NCI-H446 (cell line): ENCODE measurements at places on chromosomes 1 and 21.

DNA sequence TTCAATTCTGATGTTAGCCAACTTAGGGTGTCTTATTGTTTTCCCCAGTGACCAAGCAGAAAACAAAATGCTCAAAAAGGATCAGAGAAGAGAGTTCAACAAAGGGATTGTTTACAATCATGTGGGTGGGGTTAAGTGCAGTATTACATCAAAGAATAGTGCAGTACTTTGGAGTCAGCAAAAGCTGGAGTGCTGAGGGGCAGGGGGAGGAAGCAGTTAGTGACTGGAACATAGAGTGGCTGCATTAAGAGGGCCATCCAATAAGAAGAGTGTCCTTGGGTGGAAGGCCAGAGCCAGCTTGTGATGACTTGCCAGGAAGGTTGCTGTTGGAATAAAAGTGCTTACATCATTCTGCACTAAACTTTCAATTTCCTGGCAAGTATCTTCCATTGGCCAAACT lies 175.5 kb downstream of the CYYR1 start:
- DNase-seq, result no peak

DNA sequence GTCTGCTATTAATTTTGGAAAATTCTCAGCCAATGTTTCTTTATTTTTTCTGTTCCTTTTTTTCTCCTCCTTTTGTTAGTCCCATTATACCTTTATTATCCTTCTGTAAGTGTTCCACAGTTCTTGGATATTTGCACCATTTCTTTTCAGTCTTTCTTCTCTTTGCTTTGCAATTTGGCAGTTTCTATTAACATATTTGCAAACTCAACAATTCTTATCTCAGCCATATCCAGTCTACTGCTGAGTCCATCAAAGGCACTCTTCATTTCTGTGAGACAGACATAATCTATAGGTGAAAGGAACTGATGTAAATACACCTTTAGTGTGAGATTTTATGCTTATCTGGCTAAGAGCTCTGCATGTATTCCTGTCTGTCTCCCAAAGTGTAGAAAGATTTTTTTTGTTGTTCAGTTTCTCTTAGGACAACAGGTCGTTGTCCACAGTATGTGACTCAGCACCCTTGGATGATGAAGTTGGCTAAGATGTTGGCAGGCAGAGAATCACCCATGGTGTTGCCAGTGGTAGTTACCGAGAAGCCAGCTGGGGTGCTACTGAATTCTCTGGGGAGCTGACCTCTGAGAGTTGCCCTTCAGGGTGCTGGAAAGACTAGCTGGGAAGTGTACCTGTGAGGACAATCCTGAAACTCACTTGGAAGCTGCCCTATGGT lies 38.4 kb downstream of the LEPR start:
- DNase-seq, result no peak

GRCh38 chr21:31459457-31459856 lies 115.4 kb upstream of the TIAM1 start:
- no peak for DNase-seq

- DNase-seq, result no peak
Observed at GRCh38 chr1:154416471-154417337, 11.6 kb downstream of the IL6R start.

GRCh38 chr1:11594222-11594621 lies 60.0 kb downstream of the FBXO2 start:
- no peak for DNase-seq

GRCh38 chr1:219580009-219580676 lies 32.8 kb downstream of the ZC3H11B start:
- no peak for DNase-seq

DNA sequence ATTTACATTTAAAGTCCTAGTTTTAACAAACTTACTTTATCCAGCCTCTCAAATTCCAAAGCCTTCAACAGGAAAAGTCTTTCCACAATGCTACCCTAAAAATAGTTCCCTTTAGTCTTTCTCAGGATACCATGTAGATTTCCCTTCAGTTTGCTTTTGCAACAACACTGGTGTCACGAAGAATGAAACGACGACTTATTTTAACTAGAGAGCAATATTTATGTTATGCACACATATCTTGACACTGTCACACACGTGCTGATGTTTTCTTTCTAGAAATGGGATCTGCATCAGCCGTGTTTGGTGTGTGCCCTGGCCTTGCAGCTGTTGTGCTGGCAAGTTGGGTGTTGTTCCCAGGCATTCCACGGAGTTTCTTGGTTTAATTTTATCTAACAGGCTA lies 75.5 kb downstream of the SIPA1L2 start:
- DNase-seq, result no peak

DNA sequence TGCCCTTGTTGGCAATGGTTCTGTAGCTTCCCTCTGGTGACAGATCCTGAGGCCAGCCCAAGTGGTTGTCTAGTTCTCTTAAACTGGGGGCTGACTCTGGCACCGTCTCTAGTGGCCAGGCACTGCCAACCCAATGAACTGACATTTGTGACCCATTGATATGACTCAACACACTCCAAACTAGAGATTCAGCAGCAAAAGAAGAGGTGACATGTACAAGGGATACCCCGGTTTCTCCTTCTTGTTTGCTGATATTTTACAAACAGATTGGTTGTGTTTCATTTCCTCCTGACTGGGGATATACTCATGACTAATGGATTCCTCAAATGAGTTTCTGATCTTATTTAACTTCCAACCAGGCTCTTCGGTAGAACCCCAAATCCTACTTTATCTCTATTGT lies 65.9 kb upstream of the DNAJC6 start:
- no peak for DNase-seq

GRCh38 chr1:33256221-33256470 lies 146 bp upstream of the ZNF362 start:
- DNase-seq, result no peak

DNA sequence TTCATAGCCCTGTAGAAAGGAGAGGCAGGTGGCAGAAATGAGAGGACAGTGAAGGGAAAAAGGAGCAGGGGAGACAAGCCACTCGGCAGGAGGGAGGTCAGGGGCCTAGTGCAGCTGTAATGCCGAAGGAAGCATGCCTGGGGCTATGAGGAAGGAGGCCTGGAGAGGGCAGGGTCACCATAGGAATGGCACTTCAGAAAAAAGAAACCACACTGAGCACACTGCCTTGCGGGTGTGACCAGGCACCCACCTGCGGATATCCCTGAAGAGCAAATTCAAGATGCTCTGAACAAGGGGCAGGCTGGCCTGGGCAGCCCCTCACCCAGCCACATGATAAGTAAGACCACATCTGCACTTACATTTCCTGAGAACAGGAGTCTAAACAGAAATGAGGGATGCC lies 104.7 kb downstream of the JAK1 start:
- no peak for DNase-seq

DNA sequence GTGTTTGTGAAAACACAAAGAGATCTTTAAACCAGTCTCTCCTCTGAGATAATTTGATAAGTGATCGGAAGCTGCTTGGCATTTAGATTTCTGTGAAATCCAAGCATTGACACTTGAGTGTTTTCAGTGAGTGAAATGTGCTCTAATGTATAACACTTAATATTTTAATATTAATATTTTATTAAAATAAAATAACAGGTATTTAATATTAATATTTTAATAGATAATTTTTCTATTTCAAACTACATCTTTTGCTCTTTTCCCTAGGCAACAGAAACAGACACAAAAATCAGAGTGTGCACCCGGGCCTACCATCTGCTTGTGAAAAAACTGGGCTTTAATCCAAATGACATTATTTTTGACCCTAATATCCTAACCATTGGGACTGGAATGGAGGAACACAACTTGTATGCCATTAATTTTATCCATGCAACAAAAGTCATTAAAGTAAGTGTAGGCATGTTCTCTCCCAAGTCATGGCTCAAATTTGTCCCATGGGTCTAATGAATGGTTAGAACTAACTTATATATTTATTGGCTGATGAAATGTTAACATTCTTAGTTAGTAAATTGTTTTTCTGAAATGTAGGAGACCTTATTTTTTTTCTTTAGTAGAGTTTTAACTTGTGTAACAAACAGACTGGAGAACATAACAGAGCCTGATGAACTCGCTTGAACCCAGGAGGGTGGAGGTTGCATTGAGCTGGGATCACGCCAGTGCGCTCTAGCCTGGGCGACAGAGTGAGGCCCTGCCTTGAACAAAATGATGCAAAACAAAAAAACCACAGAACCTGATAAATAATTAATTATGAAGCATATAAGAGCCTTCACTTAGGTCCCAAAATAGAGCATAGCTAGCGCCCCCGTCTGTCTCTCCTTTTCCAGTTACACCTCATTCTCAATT lies 55.2 kb downstream of the MTR start:
- no peak for DNase-seq

GRCh38 chr1:56797065-56797685 lies 22.0 kb downstream of the FYB2 start:
- DNase-seq, result peak; percentile 61

DNA sequence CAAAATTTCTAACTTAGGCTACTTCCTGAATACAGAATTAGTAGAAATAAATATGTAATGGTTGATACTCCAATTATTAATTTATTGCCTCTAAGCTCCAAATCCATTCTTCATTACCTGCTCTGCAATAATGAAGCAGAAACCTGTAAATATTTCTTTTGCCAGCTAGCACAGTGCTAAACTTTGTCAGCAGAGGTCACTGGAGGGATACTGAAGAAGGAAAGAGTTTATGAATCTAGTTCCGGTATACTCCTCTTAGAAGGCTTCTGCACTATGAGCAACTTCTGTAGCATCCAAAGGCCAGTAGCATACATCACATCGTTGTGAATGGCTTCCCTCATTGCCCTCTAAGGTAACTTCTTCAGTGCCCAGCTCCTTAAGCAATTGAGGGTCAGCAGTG lies 81.0 kb upstream of the LHX8 start:
- peak; percentile 24 for DNase-seq

- DNase-seq, result peak; percentile 65
Observed at GRCh38 chr1:17852383-17852782, 97.2 kb downstream of the ACTL8 start.

GRCh38 chr1:45205011-45205909 lies 1.1 kb downstream of the ZSWIM5 start:
- no peak for DNase-seq

- no peak for DNase-seq
Observed at GRCh38 chr21:28731700-28732321, 260.9 kb downstream of the LTN1 start.

GRCh38 chr1:105909811-105910210 lies 1146.7 kb upstream of the PRMT6 start:
- no peak for DNase-seq

DNA sequence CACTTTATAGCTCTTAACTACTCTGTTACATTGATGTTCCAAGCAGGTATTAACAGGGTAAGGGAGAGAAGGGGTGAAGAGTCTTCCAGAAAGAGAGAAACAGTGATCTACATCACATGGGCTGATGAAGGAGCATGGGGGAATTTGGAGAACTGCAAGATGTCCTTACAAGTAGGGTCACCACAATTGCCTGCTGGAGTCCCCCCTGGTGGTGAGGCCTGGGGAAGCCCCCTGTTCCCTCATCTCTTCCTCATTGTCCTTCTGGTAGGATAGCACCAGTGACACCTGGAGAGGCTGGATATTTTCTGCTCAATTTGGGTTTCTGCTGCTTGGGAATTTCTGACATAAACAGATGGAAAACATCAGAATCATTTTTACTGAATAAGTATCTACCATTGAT lies 126.6 kb downstream of the RUNX1 start:
- DNase-seq, result no peak

DNA sequence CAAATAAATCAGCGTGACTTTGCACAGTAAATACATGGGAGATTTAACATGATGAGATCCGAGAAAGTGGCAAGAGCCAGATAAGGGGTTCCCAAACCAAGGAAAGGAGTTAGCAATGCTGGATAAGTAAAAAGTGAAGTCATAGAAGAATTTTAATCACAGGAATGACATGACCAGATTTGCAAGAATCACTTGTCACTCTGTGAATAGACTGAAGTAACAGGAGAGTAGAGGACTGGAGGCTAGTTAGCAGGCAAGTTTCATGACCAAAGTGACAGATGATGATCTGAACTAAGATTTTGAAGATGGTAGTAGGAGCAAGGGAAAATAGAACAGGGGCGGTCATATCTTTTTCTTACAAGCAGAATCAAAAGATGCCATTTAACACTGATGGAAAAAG lies 8.4 kb downstream of the CFH start:
- no peak for DNase-seq

GRCh38 chr1:94926126-94926914 lies 590 bp downstream of the CNN3 start:
- peak; percentile 70 for DNase-seq

DNA sequence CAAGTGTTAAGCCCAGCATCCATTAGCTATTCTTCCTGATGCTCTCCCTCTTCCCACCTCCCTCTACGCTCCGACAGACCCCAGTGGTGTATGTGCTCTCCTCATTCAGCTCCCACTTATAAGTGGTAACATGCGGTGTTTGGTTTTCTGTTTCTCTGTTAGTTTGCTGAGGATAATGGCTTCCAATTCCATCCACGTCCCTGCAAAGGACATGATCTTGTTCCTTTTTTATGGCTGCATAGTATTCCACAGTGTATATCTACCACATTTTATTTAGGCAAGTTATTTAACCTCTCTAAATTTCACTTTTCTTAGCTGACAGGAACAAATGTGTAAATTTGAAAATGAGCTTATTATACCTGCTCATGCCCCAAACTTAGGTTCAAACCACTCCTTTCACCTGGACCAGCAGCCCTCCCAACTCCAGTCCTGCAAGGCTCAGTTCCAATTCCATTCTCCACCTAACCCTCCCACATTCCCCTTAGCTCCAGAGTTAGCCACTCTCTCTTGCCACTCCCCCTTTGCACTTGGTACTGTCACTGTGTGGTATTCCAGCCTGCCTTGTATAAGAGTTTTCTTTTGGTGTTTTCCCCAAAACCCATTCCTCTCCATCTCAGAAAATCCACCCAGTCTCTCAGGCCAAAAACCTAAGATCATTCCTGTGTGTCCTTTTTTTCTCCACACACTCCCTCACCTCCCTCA lies 1.7 kb upstream of the PEF1 start:
- DNase-seq, result no peak

DNA sequence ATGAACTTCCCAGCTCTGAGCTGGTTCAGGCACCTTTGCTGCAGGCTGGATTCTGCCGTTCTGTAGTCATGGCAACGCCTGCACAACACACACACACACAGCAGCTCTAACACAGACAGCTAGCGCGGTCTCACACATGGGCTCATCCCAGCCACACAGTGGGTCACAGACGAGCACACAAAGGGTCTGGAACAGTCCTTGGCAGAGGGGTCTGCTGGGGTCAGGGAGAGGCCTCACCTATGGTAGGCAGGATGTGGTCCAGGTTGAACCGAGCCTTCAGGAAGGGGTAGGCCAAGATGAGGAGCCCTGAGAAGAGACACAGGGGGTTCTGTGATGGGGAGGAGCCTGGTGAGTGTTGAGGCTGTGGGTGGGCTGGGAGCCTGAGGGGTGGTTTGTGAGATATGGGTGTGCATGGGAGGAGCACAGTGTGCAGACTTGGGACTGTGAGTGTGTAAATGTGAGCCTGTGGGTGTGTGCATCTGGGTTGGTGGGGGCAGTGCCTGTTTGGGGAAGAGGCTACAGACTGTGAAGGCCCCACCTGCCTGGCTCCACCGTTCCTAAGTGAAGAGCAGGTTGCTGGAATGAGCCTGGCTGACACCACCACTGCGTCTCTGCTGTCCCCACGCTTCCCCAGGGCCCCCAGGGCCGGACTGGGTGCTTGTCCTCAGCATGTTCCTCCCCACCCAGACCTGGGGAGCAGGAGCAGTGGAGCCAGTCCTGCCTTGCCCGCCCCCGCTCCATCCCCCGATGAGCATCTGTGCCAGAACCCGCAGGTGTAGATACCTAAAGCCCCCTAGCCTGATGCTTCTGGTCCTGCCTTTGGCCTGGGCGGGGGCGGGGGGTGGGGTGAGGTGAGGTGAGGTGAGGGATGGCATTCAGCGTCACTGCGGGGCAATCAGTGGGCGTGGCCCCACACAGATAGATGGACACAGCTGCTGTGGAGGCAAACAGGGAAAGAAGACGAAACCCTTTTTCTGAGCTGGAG lies 1.5 kb downstream of the KNCN start:
- DNase-seq, result no peak
